Dermis blood vessel endothelial cell (primary cell): ENCODE measurements at places on chromosomes 12 and 14. TPM values are rescaled to one million over a fixed set of nuclear protein-coding genes. Genes with fewer than 3 reads are reported as not detected.

DNA sequence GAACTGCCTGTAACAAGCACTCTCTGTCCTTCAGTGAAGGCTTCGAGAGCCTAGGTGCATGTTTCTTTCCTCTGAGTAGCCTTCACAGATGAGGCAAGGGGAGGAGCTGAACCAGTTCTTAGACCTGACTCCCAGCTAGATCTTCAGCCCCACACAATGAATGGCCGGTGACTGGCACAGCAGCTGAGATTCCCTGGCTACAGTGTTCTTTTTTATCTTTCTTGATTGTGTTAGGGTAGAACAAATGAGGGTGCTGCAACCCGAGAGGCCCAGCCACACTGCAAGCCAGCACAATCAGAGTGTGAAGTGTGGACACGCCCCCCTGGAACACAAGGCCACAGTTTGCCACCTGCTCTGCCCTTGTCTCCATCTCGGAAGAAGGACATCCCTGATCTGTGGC lies 19.1 kb upstream of the COL2A1 start:
- no peak for DNase-seq

DNA sequence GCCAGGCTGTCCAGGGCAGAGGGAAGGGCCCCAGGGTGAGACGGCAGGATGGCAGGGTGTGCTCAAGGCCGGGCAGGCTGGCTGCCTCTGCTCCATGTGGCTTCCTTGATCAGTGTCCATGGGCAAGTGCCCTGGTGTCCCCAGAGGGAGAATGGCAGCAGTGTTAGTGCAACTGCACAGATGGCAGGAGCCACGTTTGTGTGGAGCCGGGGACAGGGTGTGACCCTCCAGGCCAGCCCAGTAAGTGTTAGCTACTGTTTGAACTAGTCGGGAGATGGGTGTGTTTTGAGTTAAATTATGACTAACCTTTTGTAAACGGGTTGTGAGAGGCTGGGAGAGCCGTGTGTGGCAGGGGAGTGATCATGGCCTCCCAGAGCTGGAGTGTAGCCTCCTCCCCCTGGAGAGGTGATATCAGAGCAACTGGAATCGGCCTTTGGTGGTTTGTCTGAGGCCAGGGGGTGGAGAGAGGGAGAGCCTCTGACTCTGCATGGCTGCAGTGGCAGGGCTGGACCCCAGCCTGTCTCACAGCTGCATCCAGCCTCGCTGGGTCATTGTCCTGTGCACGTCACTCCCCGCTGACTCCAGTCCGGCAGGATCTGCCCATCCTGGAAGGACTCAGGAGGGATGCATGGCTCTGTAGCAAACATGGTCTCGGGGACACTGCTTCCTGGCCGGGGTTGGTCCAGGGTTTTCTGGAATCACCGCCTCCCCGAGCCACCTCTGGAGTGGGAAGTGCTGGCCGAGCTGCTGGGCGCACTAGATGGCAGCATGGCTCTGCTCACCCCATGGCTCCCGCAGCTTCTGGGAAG lies 27.8 kb downstream of the AACS start:
- DNase-seq = no peak

Gene TMEM119
- under 0.01 TPM in 1 of 2 replicates, not detected in the other for total RNA-seq

DNA sequence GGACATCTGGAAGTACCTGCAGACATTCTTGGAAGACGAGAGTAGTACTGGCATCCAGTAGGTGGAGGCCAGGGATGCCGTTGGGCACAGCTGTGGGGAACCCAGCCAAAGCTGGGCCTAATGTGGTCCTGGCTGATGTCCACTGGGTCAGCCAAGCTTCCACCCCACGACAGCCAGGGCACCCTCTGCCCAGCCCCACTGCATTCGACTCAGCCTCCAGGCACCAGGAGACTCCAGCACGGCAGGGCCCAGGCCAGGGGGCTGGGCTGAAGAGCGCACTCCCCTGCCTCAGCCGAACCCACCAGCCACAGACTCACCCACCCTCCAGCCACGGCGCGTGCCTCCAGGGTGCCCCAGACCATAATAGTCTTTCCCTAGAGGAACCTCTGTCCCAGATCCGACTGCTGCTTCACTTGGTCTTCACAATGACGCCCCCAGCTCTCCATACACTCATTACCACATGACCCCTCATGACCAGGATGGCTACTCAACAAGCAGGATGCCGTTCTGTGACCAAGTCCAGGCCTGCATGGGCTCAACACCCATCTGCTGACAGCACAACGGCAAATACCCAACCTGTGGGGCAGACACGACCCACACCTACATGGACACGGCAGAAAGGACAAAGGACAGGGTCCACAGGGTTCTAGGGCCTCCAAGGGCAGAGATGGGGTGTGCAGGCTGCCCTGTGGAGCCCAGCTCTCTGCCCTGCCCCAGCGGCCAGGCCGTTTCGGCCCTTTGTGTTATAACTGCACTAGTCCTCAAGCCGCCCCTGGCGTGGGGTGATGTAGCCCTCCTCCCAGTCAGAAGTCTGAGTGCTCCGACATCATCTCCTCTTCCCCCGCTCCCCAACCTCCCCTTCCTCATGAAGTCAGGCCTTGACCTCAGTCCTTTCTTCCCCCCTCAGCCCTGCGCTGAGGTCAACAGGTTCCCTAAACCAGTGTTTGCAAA lies 22.8 kb downstream of the ITPK1 start:
- DNase-seq = no peak

DNA sequence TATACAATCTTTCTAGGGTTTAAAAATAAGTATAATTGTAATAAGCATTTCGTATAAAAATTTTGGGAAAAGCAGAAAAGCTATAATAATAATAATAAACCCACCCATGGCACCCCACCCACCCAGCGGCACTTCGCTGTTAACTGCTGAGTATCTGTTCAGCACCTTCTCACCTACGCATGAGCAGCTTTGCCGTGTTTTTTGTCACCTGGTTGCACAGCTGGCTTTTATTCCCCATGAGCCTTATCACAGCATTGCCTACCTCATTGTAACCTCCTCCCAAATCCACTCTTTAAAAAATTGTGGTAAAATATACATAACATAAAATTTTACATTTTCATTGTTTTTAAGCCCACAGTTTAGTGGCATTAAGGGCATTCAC lies 34.7 kb downstream of the CYP46A1 start:
- no peak for DNase-seq

DNA sequence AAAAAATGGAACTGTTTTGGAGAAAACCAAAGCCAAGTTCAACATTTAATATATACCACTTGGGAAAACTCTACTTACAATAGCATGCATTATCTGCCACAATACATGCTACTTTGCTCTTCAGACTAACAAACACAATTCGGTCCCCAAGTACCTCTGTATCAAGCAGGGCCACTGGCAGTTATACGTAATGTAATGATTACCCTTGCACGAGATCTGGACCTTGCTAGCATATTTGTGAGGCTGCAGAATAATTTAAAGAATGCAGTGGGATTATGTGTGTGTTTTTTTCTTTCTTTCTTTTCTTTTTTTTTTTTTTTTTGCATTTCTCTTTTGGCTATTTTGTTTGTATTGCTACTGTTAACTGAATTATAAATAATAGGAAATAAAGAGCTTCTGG lies 22.8 kb upstream of the PYGL start:
- no peak for DNase-seq

DNA sequence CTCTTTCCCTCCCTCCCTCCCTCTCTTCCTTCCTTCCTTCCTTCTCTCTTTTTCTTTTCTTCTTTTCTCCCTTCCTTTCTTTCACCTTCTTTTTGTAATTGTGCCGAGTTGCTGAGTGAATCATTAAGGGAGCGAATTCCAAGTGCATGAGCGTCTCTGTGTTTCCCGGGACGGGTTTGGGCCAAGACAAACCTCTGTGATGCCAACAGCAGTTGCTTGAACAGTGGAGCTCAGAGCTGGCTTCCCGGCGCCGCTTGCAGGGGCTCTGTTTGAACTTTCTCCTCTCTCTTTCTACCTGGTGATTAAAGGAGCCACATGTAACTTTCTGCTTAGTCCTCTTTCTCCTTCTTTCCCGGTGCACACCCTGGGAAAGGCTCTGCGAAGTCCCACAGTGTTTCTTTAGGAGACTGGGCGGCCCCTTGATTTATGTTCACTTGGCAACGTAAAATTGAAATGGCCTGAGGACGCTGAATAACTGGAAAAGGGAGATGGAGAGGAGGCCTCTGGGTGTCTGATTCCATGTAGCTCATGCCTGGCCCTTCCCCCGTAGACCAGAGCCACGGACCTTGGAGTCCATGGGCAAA lies 33.7 kb upstream of the MAP1LC3B2 start:
- DNase-seq = peak; percentile 68

GRCh38 chr14:65813760-65814384 lies 401.3 kb downstream of the FUT8 start:
- DNase-seq = no peak

- no peak for DNase-seq
These were observed 42.3 kb upstream of the CSRP2 start for GRCh38 chr12:76921100-76921471.

Gene ADAMTS20
- total RNA-seq = not detected in 2 replicates

- peak; percentile 62 for DNase-seq
These were observed 1.1 kb downstream of the PHLDA1 start for GRCh38 chr12:76030341-76031080.

Gene CIROP
- not detected in 2 replicates for total RNA-seq

DNA sequence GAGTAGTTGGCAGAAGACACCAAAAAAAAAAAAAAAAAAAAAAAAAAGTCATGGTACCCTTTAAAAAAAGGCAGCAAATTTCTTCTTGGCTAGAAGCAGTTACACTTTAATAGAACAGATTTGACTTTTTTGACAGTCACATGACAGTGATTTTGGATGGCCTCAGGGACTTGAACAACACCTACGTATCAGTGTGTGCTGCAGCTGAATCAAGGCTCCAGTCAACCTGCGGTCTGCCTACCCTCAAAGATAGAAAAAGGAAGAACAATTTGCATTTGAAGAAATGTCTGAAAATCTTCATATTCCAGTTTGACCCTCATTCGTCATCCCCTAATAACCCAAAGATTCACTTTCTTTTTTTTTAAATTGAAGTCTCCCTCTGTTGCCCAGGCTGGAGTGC lies 53.9 kb downstream of the MDM2 start:
- no peak for DNase-seq

Gene RAB35
- 42.0 and 51.6 TPM in 2 replicates for total RNA-seq

DNA sequence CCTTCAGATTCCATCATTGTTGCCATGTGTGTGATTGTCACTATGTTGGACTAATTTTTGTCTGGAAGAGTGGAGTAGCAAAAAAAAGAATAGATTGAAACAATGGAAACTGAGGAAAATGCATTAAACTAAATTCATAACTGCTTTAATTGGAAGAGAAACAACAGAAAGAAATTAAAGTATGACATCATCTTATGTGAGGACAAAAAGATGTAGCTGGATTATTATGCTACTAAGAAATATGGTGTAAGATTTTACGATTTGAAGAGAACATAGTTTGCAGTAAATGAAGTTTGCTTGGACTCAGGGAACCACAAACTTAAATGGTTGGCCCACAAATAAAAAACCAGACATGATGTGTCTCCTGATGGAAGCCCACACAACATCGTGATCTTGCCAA lies 76.8 kb downstream of the PRKCH start:
- no peak for DNase-seq

GRCh38 chr14:61591862-61592261 lies 103.5 kb upstream of the HIF1A start:
- DNase-seq = no peak

DNA sequence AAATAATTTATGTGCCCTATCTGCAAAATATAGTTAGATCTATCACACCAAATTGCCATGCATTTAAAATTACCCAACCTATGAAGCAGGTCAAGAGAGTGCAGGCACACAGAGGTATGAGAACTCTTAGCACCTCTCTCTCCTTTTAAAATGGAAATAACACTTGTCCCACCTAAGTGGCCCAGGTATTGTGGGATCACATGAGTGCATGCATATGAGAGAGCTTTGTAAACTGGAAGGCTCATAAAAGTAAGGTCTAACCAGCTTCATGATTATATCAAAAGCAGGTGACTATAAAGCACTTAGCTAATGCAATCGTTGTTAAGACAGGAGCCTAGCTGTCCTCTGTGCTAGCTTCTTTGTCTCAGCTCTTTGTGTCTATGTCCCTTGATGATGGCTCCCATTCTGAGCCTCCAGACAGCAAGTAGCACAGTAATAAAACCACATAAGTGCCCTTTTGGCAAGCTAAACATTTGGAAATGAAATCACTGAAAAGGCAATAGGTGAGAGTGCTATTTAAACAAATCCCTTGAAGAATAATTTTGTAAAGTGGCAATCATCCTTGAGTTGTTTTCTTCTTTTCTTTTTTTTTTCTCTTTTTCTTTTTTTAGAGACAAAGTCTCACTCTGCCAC lies 219.0 kb downstream of the NTF3 start:
- DNase-seq = no peak

GRCh38 chr12:43835264-43835655 lies 621 bp upstream of the TMEM117 start:
- DNase-seq = no peak

Gene GLI1
- total RNA-seq = 0.17 and 0.47 TPM in 2 replicates

GRCh38 chr12:39102474-39103209 lies 197.3 kb upstream of the CPNE8 start:
- no peak for DNase-seq

GRCh38 chr12:12691549-12691948 lies 4.4 kb downstream of the GPR19 start:
- DNase-seq = no peak

GRCh38 chr12:51488281-51488680 lies 63.6 kb downstream of the SLC4A8 start:
- no peak for DNase-seq

GRCh38 chr14:58428118-58428683 lies 682 bp downstream of the KIAA0586 start:
- peak; percentile 70 for DNase-seq

- DNase-seq = no peak
These were observed 14.3 kb upstream of the DYNC1H1 start for GRCh38 chr14:101950100-101950499.

DNA sequence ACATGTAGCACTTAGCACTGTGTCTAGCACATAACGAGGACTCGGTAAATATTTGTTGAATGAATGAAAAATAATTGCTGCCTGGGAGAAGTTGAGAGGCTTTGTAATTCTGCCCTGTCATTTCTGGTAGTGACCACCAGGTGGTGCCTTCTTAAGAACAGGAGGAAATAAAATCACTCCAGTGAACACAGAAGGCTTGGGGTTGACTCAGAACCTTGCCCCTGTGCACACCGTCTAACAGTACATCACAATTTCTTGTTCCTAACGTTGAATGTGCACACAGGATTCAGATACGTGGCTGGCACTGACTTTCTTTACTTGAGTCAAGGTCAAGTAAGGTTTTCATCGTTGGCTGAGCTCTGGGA lies 91.8 kb downstream of the RGS6 start:
- DNase-seq = peak; percentile 26

DNA sequence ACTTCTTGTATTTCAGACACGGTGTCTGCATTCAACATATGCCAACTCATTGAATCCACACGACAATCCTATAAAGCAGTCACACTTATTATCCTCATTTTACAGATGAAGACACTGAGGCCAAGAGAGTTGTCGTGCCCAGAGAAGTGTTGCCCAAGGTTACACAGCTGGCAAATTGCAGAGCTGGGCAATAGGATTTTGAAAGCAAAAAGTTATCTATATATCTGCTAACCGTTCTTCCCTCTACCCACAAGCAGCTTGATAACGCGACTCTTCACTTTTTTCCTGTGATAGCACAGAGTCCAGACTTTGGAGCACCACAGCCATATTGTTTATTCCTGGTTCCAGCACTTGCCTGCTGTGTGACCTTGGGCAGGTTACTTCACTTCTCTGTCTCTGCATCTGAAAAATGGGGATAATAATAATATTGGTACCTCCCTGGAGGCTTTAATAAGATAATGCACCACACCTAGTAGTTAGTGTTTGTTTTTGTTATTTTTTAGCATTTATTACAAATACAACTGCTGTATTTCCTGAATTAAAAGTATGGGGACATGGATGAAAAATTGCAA lies 82.2 kb downstream of the CHST11 start:
- no peak for DNase-seq
